ENCODE measurements at places on chromosomes 1 and 21.

- no peak for DNase-seq
Observed at GRCh38 chr1:230243583-230244353, 176.7 kb downstream of the GALNT2 start.

DNA sequence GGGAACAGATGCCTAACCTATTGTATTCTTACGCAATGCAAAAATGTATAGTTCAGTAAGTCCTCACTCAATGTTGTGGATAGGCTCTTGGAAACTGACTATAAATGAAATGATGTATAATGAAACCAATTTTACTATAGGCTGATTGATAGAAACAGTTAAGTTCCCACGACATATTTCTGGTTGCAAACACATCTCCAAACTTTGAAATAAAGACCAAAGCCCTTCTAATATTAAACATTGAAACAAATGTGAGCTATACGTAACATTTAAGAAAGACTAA, 29.1 kb downstream of the MAP3K21 start:
- DNase-seq = no peak

DNA sequence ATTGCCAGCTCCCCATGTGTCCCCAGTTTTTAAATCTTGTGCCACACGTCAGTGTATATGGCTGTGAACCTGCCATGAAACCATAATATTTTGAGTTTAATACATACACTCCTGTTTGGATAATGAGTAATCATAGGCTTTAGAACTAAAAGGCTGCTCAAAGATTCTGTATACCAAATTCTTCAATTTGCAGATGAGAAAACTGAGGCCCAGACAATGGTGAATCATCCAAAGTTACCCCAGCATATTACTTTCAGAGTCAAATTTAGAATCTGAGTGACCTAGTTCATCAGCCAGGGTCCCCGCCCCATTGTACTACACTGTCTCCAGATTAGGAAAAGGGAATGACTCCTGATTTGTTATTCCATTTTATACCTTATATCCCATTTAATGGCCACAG, 224.6 kb downstream of the FGGY start:
- no peak for DNase-seq

GRCh38 chr1:8562881-8563865, 245.3 kb downstream of the SLC45A1 start:
- no peak for DNase-seq

DNA sequence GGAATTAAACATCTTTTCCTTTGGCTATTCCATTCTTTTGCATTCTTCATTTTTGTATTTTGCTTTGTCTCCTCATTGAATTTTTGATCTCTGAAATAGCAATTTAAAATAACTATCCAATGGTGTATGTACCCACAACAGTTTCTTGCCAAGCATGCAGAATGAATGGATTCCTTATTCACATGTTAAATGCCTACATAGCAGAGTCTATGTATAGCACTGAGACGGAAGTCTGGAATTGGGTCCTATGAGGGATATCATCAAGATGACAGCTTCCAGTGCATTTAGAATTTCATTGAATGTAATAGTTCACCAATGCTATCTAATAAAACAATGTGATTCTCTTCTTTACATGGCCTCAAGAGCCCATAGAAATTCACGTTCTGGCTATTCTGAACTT, 97.5 kb downstream of the MRPS6 start:
- DNase-seq = no peak

- peak; percentile 59 for DNase-seq
Observed at GRCh38 chr21:35138665-35139381, 89.7 kb upstream of the RUNX1 start.

GRCh38 chr1:153939476-153939875, 7.0 kb downstream of the DENND4B start:
- no peak for DNase-seq

Measured in CD4-positive, alpha-beta T cell treated with Interleukin-17A for 4 hours (primary cell).